Sciatic nerve (tissue), 2 donors: ENCODE measurements at places on chromosomes 4 and X. TPM values are rescaled to one million over a fixed set of nuclear protein-coding genes. Genes with fewer than 3 reads are reported as not detected.

GRCh38 chr4:140312100-140312499 is 61.3 kb upstream of the SCOC start:
- DNase-seq, result no peak

The TRIM60 gene
- not detected for total RNA-seq

GRCh38 chrX:65034292-65034667 is 58.0 kb upstream of the ZC4H2 start:
- no peak for DNase-seq

DNA sequence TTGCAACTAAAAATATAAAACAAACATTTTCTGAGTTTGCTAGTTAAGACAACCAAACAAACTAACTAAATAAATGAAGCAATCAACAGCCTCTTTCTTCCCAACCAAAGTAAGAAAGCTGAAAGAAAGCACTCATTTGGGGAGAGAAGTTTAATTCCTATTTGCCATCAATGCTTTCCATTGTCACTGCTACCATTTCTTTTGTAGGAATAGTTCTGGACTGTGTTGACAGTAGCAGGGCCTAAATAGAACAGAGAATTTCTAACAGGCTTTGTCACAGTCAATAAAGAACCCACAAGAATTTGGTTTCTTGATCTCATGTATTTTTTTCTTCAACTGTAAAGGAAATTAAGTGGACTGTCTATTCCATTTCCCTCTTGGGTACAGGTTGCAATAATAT is 1886.4 kb upstream of the TENM3 start:
- no peak for DNase-seq

The DMRTC1 gene
- total RNA-seq, result not detected

The NHS gene
- total RNA-seq, result 20.2 TPM

The BEND2 gene
- not detected for total RNA-seq

- DNase-seq, result no peak
These were observed 1208.3 kb downstream of the ADGRL3 start for GRCh38 chr4:62408454-62408853.

DNA sequence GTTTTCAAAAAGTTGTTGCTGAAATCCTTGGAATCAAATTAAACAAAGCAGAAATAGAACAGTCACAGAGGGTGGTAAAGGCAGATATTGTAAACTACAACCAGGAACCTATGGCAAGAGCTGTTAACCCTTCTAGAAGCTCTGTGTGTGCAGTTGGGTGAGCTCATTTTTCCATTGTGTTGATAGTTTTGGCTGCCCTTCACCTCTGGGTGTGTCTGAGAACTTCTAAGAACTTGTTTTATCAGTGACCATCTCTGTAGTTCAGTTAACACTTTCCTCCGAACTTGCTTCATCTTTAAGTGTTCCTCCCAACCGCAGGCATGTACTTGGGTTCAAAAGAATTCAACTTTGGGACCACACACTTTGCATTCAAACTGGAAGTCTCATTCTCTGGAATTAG is 32.7 kb downstream of the RBMX start:
- DNase-seq, result no peak

DNA sequence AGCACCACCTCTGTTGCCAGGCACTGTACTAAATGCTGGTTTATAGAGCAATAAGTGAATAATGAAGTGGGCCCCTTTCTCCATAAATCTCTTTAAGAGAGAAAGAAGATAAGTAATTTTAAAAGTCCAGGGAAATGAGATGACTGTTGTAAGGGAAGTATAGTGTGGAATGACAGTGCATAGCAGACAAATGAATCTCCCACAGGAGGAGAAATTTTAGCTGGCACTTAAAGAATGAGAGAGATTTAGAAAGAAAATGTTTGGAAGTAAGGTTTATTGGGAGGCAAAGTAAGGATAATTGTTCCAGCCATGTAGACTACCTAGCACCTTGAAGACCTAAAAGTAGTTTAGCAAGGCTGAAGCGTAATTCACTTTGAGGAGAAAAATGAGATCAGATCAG is 1081.1 kb upstream of the PABPC4L start:
- DNase-seq, result no peak

DNA sequence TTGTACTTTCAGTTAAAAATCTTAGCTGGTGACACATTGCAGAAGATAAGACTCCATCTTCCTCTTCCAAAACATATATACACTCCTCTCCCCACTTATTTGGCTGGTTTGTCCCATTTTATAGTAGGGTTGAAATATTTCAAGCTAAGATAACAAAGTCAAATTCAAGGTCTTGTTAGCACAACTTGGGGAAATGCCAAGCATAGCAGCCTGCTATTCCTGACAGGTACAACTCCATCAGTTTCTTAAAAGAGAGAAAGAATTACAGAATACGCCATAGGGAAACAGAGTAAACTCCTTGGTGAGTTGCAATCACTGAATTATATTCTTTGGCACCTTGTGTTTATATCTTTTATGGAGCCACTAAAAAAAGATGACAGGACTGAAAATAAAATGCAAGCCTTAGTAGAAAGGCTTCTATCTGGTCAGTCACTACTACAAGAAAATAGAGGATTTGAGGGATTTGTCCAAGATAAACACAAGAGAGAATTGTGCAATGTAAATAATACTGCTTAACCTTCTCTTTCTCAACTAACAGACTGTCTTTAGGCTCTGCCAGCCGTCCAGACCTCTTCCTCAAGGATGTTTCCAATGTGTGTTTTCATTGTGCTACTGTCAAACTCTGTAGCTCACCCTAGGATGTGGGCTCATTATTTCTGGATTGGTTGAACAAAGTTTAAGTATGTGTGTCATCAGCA is 170.3 kb downstream of the VEGFC start:
- DNase-seq, result no peak

The AREG gene
- 0.76 TPM for total RNA-seq

GRCh38 chr4:17915439-17915838 is 104.7 kb downstream of the NCAPG start:
- no peak for DNase-seq

- no peak for DNase-seq
These were observed 23.3 kb upstream of the LNX1 start for GRCh38 chr4:53614591-53614990.
